Glutamatergic neuron (in vitro differentiated cells): ENCODE measurements at places on chromosomes 6 and 20. TPM values are rescaled to one million over a fixed set of nuclear protein-coding genes. Genes with fewer than 3 reads are reported as not detected.

FLRT3 gene
- total RNA-seq, result 5.7 TPM

GRCh38 chr20:47438464-47439381 is 63.0 kb upstream of the NCOA3 start:
- DNase-seq, result no peak
- no peak overlapping the region for H3K27ac ChIP-seq
- H3K36me3 ChIP-seq, result no peaks in the 10 kb centered on the region

DNA sequence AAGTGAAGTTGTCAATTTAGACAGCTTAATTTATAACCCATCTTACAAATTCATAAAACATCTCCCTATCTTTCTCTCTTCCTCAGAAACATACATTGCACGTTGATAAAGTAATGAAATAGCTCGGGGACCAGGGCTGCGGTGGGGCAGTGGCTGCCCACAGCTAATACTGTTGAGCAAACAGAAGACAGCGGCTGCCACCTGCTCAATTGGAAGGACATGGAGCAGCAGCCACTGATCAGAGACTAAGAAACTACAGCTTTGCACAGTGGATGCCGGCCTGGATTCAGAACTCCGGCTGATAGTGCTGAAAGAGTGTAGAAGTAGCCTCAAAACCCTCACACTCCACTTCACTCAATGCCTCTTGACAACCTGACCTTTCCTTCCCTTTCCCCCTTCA is 157.9 kb upstream of the PDE10A start:
- no peaks in the 10 kb centered on the region for H3K27me3 ChIP-seq
- peaks cover 4% of the 10 kb centered on the region for H3K36me3 ChIP-seq
- no peak overlapping the region for H3K4me3 ChIP-seq

GABRR1 gene
- not detected for total RNA-seq

GRCh38 chr6:168264593-168265335 is 54.8 kb downstream of the DACT2 start:
- no peaks in the 10 kb centered on the region for H3K36me3 ChIP-seq
- no peak overlapping the region for H3K27ac ChIP-seq
- peaks cover 3% of the 10 kb centered on the region for H3K27me3 ChIP-seq

NNAT gene
- 1,047 TPM for total RNA-seq

OLIG3 gene
- total RNA-seq, result 75.1 TPM

DNA sequence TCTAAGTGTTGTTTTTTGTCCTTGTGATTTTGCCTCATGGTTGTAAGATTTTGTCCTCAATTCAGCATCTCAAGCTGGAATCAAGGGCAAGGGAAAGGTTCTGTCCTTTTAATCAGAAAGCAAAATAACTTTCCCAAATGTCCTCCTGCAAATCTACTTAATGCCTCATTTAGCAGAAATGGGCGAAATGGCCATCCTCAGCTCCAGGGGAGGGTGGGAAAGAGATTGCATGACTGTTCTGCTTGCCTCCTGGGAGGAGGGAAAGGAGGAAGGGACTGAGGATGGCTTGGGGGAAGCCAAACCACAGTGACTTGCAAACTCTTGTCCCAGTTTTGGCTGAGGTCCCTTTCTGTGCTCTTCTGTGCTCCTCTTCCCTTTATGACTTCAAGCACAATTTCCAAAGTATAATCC is 43.4 kb downstream of the TNFAIP3 start:
- H3K27me3 ChIP-seq, result no peaks in the 10 kb centered on the region
- H3K4me1 ChIP-seq, result peaks cover 2% of the 10 kb centered on the region
- H3K4me3 ChIP-seq, result no peak overlapping the region
